ENCODE measurements at places on chromosomes 12 and 14.

DNA sequence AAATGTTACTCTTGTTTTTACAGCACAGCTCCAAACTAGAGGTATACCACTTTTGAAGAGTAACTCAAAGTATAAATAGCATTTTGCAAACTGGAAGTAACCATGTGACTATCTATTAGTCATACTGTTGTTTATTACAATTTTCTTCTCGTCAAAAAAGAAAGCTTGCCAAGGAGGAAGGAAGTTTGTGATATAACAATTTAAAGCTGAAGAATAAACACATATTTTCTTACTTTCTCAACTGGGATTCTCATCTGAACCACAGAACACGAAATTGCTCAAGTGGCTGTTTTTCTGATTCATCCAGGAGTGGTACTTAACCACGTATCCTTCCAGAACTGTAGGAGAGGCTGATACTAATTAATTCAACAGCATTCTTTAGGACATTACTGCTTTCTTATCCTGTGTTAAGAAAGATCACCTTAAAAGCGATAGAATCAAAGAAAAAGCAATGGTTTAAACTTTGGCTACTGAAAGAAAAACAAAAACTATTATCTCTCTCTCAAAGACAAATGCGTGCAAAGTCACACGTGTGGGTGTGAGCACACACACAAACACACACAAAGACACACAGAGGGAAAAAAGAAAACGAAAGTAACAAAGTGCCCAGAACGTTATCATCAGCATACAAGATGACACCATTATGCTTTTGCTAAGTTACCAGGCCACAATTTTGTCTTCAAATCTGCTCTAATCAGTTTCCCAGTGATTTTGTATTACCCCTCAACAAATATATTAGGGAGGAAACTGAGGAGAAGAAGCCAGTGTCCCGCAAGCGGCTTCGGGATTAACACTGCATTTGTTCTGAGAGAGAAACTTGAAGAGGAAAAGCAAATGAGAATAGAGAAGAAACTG, at the start of gene CLEC2B:
CLEC2B (minus strand) TSS at position 48 of the 855 bp plus-strand sequence.
- DNase-seq, result no peak

GRCh38 chr12:42396473-42397259, 70.7 kb downstream of the PPHLN1 start:
- no peak for DNase-seq

- DNase-seq, result no peak
These were observed 47.4 kb upstream of the GPR68 start for GRCh38 chr14:91291786-91292405.

DNA sequence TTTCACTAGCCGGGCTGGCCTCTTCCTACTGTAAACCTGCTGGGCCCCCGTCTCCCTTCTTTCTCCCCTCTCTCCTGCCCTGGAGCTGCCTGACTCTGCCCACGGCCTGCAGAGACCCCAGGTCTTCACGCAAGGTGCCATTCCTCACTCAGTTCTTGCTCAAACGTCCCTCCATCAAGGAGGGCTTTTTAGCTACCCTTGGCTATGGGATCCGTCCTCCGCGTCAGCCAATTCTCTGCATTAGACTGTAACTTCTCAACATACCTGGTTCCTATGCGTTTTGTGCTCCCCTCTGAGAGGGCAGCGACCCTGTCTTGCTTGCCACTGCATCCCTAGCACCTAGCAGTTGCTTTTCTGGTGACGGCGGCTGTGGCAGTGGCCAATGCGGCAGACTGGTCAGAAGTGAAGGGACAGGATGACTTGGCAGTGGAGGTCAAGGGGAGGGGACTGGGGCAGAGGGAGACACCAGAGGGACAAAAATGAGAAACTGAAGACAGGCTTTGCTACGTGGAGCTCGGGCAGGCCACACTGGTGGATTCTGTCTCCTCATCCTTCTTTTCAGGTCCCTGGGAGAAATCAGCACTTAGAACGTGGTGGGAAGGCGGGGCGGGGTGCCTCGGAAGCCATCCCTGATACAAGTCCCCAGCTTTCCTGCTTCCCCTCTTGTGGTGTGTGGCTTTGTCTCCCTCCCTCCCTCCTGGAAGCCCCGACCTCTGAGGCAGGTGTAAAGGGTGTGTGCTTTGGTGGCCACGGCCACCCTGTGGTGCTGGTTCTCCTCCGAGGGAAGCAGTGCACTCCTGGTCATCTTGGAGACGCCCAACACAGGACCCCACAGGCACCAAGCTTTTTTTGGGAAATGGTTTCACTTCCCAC, 1.8 kb downstream of the B3GNT4 start:
- DNase-seq, result no peak

GRCh38 chr14:65424531-65424930, 12.0 kb downstream of the FUT8 start:
- no peak for DNase-seq
